ENCODE measurements at places on chromosomes 1 and 21.

DNA sequence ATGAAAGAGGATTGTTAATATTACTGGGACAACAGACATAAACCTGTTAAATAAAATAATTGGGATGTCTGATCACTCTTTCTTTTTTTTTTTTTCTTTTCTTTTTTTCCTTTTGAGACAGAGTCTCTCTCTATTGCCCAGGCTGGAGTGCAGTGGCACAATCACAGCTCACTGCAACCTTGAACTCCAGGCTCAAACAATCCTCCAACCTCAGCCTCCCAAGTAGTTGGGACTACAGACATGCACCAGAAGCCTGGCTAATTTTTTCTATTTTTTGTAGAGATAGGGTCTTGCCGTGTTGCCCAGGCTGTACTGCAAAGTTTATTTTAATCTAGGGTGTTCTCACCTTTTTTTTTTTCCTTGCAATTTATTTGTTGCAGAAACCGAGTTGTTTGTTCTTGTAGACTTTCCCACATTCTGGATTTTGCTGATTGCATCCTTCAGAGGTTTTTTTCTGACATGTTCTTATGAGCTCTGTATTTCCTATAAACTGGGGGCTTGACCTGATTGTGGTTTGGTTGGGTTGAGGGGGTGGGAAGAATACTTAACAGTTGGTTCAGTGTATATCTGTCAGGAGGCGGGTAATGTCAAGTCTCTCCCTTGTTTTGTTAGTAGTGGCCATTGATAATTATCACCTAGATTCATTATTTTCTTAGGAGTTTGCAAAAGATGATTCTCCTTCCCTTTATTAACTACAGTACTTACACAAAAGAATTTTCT lies 125.2 kb downstream of the MAST2 start:
- DNase-seq, result no peak

- no peak for DNase-seq
Observed at GRCh38 chr1:212973426-212973825, 23.1 kb downstream of the VASH2 start.

- DNase-seq, result no peak
Observed at GRCh38 chr1:207404849-207405525, 49.1 kb upstream of the CR2 start.

DNA sequence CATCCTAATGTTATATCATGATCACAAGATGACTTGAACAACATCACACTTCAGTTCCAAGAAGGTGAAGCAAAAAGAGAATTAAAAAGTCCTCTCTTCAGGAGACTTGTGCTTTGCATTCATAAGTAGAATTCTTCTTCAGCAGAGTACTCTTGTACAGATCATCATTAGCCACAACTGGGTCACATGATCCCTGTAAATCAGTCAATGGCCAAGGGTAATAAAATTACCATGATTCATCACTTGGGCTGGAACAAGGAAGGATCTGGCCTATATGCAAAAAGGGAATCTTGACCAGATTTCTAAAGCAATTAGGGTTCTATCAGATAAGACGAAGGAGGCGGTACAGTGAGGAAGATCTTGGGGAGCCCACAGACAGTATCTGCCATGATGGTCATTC lies 458.0 kb upstream of the DEPDC1 start:
- no peak for DNase-seq

GRCh38 chr1:85306236-85306635 lies 29.8 kb upstream of the BCL10 start:
- DNase-seq, result no peak

DNA sequence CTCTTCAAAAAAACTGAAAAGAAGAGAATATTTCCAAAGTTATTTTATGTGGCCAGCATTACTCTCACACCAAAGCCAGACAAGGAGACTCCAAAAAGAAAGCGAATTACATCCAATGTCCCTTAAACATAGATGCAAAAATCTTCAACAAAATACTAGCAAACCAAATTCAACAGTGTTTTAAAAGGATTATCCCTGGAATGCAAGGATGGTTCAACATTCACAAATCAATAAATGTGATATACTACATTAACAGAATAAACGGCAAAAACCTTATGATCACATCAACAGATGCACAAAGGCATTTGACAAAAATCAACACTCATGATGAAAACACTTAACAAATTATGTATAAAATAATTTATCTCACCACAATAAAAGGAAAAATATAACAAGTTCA lies 207.8 kb downstream of the DENND1B start:
- no peak for DNase-seq

DNA sequence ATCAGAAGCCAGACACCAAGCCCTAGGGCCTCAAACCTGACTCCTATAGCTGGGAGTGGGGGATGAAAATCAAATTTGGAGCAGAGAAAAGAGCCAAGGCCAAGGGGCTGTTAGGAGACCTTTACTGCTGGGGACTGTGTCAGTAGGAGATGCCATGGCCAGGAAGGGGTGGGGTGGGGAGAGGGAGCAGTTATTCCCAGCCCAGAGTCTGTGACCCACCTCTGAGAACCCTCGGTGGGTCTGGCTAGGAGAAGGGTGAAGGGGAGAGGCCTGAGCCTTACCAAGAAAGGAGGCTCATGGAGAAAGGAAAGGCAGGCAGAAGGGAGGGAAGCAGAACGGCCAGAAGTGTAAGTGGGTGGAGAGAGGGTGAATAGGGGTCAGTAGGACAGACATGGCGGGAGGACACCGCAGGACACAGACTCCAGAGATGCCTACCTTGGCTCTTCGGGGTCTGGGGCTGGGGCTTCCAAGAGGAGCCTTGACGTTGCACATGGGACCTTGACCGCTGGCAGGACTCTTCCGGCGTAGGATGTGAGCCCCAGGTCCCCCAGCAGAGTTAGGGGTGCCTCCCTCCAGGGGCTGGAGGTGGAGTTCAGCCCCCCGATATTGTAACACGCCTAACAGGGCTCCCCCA lies 1.2 kb downstream of the ADAMTS4 start:
- no peak for DNase-seq

DNA sequence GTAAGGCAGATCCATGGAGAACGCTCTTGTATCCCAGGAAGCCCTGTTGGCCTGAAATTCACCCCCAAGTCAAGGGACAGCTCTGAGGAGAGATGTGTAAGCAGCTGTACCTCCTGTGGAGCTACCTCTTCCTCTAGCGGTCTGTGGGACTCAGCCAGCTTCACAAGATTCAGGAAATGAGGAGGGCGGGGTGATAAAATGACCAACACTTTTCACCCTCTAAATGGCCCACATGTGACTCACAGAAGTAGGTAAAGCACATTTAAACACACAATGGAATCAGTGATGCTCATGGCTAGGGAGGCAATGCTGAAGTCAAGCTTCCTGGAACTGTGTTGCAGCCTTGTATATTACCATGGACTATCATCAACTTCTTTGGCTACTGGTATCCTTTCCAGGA lies at the start of gene SH2D1B:
TSS of gene SH2D1B (minus strand) at position 135 of the 400 bp plus-strand sequence. CDS start at position 15, 120 bp downstream.
- DNase-seq, result no peak

Data from stimulated activated CD4-positive, alpha-beta T cell treated with anti-CD3 and anti-CD28 coated beads, Interleukin-1b, Interleukin-23, amount 100 ng/mL, for 1 hour (primary cell).